ENCODE measurements at places on chromosomes 2 and 18.

- no peak for DNase-seq
These were observed 36.6 kb downstream of the COPS8 start for GRCh38 chr2:237122214-237122666.

DNA sequence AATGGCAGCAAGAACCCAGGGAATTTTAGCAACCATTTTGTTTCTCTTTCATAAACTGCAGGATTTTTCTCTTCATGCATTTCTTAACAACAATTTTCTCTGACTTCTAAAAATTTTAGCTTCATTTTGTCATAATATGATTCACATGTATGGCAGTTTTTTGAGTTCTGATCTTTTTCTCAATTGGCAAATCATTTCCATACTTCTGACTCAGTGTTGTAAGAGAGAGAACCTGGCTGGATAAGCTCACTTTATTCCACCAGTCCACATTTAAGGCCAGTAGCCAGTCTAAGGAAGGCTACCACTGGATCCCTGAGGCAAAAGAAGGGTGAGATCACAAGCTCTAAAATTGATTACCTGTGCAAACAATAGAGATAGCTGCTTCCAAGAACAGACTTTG lies 42.8 kb upstream of the COL3A1 start:
- no peak for DNase-seq

DNA sequence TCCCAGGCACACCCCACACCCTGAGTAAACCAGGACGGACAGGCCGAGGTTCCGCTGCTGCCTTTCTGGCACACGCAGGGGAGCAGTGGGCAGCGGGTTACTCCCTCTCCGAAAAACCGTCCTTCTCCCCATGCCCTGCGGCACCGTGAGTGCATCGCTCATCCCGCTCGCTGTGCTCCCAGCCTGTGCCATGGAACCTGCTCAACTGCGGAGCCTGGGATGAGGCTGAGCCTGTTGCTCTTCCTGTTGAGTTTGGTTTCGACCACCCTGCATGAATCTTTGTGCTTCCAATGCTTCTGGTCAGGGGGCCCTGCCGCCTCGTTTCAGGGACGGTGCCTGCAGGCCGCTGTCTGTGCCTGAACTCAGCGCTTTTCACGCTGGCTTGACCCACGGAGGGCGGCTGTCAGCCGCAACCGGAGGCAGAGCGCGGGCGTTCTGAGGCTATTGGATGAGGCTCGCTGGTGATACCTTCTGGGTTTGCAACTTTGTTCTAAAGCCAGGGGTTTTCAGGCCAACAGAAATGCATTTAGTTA lies 106.7 kb downstream of the MBP start:
- DNase-seq, result no peak

- DNase-seq, result no peak
These were observed 3.6 kb downstream of the KLHL41 start for GRCh38 chr2:169513094-169513493.

GRCh38 chr2:42878581-42878980 lies 86.2 kb upstream of the HAAO start:
- DNase-seq, result no peak

GRCh38 chr2:227095346-227095745 lies 68.7 kb downstream of the COL4A4 start:
- no peak for DNase-seq

GRCh38 chr18:3902676-3903075 lies 452.7 kb downstream of the TGIF1 start:
- DNase-seq, result no peak

DNA sequence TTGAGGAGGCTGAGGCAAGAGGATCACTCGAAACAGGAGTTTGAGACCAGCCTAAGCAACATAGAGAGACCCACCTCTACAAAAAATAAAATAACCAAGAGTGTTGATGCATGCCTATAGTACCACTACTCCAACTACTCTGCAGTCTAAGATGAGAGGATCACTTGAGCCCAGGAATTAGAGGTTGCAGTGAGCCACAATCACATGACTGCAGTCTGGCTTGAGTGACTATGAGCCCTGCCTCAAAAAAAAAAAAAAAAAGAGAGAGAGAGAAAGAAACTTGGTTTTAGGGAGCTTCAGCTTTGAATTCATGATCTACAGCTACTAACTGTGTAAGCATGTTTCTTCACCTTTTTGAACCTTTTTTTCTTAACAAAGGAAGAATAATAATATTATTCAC lies 119.9 kb downstream of the HNMT start:
- no peak for DNase-seq

DNA sequence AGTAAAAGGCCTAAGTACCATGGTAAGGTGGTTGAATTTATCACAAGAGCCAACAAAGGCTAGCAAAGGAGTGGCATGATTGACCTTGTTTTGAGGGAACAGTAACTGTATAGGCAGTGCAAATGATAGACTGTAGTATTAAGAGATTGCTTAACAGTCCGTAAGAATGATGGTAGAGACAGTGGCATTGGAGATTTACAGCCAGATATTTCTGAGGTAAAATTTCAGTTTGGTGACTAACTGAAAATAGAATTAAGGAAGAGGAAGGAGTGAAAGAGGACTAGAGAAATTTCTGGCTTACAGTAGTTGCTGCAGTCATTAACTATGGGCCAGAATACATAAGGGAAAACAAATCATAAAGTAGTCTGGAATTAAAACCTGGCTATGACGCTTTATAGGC lies 4.4 kb upstream of the BAZ2B start:
- DNase-seq, result no peak

GRCh38 chr2:37020887-37021796 lies 54.8 kb upstream of the STRN start:
- no peak for DNase-seq

DNA sequence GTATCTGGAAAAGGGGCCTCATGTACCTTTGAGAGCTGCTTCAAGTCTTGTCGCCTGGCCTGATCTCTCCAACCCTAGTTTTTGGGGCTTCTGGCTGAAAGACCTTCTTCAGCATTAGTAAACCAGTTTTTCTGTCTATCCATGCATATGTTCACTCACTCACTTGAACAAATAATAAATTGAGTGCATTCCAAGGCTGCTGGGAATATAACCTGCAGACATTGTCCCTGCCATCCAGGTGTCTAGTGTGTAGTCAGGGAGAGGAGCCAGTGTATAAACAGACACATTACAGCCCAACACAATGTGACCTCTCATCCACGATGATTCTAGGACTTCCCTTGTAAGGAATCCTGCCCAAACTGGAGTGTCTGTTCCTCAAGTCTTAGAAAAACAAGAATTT lies 262.1 kb downstream of the PRKCE start:
- DNase-seq, result no peak

- DNase-seq, result no peak
These were observed 5.2 kb upstream of the SIGLEC15 start for GRCh38 chr18:45820106-45820745.

DNA sequence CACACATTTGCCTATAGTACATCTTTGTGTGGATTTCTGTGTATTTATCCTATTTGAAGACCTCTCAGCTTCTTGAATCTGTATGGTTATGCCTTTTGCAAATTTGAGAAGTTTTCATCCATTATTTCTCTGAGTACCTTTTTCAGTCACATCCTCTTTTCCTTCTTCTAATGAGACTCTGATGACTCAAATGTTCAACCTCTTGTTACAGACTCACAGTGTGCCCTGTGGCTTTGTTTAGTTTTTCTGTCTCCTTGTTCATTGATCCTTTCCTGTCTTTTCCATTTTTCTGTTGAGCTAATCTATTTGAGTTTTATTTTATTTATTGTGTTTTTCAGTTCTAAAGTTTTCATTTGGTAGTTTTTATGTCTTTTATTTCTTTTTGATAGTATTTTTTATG lies 87.0 kb upstream of the LRP1B start:
- no peak for DNase-seq

DNA sequence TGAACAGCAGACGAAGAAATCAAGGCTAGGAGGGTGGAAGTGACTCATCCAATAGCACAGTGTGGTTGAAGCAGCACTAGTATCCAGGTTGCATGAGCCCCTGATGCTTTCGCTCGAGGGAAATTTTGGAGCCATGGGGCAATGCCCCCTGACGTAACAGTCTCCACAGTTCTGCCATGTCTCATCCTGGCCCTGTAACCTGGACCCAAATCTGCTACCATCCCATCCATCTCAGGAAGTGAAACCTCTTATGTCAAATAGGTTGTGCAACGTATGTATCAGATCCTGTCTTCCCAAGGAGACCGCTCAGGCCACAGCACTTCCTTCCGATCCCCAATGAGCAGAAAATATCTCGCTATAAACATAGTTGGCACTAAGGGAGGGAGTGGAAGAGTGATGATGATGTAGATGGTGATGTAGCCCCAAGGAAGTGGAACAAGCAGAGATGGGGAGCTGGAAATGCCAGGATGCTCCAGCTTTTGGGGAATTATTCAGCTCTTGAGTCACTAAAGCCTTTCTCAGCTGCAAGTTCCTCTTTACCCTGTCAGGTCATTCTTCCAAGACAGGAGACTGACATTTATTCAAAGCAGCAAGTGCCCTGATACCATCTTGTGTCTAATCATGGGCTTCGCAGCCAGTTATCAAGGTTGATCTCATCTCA lies 3.0 kb upstream of the IL1B start:
- DNase-seq, result no peak

- DNase-seq, result no peak
These were observed 157.4 kb downstream of the FBXO15 start for GRCh38 chr18:73990258-73990657.

- no peak for DNase-seq
These were observed 110.7 kb upstream of the APCDD1 start for GRCh38 chr18:10343778-10344177.

- DNase-seq, result no peak
These were observed 150.3 kb upstream of the ZFP36L2 start for GRCh38 chr2:43376523-43377198.

GRCh38 chr2:11786592-11786991 lies 40.2 kb downstream of the LPIN1 start:
- DNase-seq, result no peak

DNA sequence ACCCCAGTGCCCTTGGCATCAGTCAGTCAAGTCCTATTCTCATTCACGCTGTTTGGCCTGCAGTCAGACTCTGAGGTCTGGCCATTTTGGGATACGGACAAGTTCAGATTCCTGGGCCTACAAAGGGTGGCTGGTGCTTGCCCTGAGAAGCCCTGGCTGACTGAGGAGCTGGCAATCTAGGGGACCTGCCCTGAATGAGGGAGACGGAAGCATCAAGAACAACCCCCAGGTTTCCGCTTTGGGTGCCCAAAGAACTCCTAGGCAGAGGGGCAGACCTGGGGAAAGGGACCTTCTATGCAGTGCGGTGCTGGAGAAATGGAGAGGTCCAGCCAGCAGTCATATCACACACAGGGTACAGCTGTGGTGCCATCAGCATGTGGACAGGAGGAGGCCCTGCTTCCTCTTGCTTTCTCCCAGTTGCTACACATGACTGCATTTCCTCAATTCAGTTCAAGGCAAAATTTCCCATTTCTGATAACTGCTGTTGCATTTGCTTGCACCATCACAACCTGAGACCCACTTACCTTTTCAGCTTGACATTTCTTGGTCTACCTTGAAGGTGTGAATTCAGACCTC lies 70.9 kb upstream of the LGALSL start:
- no peak for DNase-seq

DNA sequence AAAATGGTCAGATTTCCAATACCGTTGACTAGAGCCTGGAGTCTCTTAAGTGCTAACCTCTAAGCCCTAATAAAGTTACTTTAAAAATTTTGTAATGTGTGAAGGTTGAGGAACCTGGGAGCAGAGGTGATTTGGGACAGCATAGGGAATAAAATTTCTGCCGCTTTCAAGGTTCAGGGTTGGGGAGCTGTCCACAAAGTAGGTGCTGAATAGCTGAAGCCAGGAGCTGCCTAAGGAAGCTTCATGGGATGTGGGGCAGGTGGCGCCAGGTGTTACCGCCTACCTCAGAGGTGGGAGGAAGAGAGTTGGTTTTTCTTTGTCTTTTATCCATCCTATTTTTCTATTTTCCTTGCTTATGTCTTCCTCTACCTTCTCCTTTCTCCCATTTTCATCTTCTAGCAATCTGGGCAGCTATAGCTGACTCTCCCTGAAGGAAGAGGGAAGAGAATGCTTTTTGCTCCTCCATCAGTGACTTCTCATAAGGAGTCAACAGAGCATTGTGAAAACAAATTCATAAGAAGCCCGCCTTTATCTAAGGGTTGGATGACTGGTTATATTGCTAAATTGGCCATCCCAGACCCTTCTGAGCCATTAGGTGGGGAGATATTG lies 178.7 kb downstream of the CLIP4 start:
- no peak for DNase-seq

DNA sequence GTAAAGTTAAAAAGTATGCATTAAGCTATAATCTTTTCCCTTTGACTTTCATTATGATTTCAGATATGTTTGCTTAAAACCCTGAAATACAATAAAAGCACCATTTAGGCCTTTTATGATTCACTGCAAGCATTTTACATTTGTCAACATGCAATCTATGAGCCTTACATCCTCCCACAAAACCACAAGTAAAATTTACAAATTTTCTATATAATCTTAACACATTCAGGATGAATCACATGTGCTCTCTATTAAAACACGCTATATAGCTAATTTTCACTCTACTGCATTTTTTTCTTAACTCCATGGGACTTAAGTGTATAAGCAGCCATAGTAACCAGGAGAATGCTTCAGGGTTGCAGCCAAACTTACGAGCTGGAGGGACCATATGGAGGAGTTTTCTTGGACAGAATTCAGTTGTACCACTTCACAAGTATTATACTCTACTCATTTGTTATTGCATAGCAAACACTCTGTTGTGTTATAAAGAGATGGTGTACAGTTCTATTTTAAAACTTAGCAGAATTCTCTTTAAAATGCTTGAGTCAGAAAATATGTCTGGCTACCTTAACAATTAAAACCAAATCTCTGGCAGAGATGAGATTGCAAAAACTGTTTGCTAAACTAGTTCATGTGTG lies 293.2 kb downstream of the ALK start:
- DNase-seq, result no peak

DNA sequence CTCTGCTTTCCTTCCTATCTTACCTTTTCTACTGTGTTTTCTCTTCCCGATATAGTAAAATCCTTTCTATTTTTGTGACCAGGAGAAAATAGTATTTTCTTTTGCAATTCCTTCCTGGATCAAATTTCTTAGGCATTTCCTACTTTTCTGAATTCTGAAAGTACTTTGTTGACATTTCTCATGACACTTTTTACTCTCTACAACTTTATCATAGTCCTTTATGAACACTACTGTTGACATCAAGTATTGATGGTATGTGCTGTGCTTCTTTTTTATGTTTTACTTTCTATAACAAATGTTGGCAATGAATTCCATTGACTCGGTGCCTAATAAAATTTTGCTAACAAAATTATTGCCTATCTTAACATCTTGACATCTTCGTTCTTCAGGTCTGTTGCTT lies 217.7 kb upstream of the TCF4 start:
- DNase-seq, result no peak

DNA sequence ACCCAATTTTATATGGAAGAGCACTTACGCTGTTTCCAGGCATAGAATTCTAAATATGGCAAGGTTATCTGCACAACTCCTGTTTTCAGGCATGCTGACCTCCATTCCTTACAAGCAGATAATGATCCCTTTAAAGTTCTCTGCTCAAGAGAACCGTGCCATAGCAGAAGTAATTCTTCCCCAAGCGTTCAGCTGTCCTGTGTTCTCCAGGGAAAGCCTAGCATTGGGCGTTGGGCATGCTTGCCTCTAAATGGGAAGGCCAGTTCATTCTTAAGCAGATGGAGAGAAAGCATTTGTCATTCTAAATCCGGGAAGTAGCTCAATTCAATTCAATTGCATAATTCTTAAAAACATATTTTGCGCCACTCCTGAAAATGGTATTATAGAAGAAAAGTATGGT lies 55.7 kb upstream of the EML4 start:
- no peak for DNase-seq

GRCh38 chr2:88735133-88735532 lies 43.7 kb downstream of the RPIA start:
- no peak for DNase-seq

Measured in cortex of kidney (tissue), 1 donor.